Suppressor macrophage (primary cell): ENCODE measurements at places on chromosomes 5 and 9.

DNA sequence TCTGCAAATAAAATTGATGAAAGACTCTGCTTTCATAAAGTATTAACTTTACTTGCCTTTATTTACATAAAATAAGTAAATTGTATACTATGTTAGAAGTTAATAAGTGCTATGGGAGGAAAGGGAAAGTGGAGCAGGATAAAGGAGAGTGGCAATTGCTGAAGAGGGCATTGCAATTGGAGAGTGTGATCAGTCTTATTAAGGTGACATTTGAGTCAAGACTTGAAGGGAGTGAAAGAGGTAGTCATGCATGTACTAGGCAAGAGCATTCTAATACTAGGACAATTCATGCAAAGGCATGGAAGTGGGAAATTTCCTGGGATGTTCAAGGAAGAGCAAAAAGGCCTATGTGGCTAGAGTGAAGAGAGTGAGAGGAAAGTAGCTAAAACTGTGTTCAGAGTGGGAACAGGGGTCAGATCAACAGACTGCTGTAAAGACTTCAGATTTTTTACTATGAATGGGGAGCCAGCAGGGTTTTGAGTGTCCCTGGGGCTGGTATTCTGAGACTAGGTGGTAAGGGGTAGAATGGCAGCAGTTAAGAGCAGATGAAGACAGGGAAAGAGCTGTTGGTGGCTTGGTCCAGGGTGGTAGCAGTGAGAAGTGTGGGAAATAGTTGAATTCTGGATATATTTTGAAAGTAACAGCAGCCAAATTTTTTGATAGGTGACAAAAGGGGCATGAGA lies 182.3 kb upstream of the RIOK2 start:
- DNase-seq, result no peak

DNA sequence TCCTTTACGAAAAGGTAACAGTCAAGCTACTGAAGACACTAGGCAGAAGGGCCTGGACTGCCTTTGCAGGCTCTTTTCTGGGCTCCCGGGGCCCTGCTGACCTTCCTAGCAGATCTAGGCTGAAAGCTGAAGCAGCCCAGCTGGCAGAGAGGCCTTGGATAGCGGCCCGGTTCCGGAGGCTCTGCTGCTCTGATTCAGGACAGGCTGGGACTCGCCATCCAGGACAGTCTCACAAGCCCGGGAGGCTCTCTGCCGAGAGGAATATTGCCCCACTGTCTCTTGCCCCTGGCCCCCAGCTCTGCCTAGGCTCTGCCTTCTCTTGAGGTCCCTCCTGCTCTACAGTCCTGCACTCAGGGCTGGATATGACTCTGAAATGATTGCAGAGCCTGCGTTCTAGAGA lies 67.8 kb downstream of the PSD2 start:
- no peak for DNase-seq

- DNase-seq, result no peak
These were observed 67.1 kb downstream of the LNPEP start for GRCh38 chr5:97002983-97003382.

GRCh38 chr5:133819977-133820471 lies 148.4 kb downstream of the C5orf15 start:
- DNase-seq, result peak; percentile 10

- peak; percentile 91 for DNase-seq
These were observed 45.3 kb downstream of the SLC36A1 start for GRCh38 chr5:151492729-151493128.

GRCh38 chr5:65030056-65030455 lies 261.3 kb downstream of the CWC27 start:
- DNase-seq, result no peak

- DNase-seq, result peak; percentile 54
These were observed 102.5 kb upstream of the GABRP start for GRCh38 chr5:170681013-170681433.

- peak; percentile 78 for DNase-seq
These were observed 145.9 kb downstream of the PRELID2 start for GRCh38 chr5:145689235-145689634.

DNA sequence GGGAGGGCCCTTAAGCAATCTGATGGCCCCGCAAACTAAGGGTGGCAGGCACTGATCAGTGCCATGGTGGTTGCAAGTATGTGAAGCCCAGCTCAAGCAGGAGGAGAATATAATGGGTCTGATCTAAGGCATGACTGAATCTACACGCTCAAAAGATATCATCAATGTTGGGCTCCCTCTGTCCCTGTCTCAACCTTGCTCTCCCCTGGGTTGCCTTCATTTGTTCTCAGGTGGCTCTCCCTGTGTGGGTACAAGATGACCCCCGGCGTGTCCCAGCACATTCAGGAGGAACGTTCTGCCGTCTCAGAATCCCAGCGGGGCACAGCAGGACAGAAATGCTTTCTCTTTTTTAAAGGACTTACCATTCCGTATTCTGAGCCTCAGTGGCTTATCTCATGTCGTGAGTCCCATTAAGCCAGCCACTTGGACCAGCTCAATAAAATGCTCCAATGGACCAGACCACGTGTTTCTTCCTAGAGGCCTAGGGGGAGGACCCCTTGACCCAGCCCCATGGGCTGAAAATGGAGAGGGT lies 12.0 kb upstream of the RNF130 start:
- DNase-seq, result no peak

GRCh38 chr5:55303238-55303690 lies 4.2 kb downstream of the DHX29 start:
- peak; percentile 66 for DNase-seq

DNA sequence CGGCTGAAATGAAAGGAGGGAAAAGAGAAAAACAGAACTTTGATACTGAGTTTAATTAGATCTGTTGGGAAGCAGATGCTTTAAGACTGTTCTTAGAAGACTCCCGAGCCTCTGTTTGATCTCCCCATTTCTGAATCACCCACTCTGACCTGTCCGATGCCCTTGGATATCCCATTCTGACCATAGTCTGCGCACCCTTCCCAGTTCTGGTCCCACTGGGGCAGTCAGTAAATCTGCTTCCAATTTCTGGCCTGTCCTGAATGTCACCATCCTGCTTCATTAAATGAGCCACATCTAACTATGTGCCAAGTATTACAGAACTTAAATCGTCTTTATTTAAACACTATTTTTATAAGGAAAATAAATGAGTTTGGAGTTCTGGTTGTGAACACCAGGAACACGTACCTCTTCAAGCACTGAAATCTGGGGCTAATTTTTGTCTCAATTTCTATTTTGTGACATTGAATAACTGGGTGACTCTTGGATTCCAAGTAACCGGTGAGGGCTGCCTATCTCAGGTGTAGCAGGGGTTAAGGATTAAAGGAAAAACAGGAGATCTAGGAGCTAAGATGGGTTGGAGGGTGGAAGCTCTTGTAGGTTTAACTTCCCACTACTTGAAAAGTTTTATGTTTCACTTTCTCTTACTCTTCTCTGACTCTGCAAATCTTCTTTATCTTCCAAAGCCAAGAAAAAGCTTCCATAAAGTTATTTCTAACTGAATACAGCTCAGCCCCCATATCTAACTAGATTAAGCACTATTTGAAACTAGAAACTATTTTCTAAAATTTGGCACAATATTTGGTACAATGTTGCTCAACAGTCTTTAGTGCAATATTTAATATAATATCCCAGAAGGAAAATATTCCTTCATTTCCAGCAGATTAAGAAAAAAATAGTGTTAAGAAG lies 40.1 kb downstream of the ALDH1A1 start:
- DNase-seq, result no peak

- DNase-seq, result no peak
These were observed 81.3 kb downstream of the ALDH7A1 start for GRCh38 chr5:126513703-126514102.

DNA sequence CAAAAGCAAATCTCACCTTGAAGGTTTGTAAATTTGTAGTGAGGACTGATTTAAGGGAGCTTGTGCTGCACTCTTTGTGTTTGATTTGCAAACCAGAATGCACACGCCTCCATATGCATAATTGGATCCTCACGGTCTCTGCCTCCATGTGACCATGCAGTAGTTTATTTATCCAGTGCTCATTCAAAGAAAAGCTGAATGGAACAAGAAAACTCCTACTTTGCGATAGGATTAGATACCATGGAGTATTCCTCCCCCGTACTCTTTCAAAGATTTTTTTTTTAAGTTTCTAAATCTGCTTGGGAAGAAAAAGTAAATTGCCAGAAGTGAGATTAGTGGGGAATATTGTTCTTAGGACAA lies 290.4 kb upstream of the TUT7 start:
- DNase-seq, result no peak

GRCh38 chr9:69916950-69917349 lies 96.3 kb downstream of the CFAP95 start:
- peak; percentile 77 for DNase-seq

- no peak for DNase-seq
These were observed 2.4 kb upstream of the RXFP3 start for GRCh38 chr5:33933723-33934169.

DNA sequence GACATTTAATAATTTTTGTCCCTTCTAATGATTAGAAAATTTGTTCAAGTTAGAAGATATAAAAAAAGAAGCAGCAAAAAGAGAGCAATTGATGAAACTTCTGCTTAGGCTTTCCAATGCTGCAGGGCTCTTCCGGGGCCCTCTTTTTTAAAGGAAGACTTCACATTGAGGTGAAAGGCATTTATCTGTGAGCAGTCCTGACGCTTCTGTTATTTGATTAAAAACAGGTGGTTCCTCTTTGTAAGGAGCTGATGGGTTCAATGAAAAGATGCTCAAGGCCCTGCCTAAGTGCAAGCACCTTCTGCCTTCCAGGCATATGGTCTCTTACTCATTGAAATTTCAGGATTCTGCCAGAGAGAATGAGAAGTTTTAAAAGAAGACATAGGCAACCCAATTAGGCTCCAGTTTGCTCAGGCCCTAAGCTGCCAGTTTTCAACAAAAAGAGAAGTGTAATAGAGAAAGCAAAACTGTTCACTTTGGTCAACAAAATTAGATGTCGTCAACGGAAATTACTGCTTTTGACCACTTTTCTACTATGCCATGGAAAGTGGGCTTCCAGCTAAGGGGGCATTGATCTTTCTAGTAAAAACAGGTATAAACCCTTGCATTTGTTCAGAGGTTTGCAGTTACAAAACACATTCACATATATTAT lies 100.2 kb downstream of the INSYN2B start:
- peak; percentile 61 for DNase-seq

- no peak for DNase-seq
These were observed 88.4 kb downstream of the ENC1 start for GRCh38 chr5:74552101-74552500.

- no peak for DNase-seq
These were observed 39.2 kb upstream of the GCNT4 start for GRCh38 chr5:75091597-75091996.

GRCh38 chr5:25516141-25516540 lies 871.4 kb upstream of the CDH10 start:
- no peak for DNase-seq

DNA sequence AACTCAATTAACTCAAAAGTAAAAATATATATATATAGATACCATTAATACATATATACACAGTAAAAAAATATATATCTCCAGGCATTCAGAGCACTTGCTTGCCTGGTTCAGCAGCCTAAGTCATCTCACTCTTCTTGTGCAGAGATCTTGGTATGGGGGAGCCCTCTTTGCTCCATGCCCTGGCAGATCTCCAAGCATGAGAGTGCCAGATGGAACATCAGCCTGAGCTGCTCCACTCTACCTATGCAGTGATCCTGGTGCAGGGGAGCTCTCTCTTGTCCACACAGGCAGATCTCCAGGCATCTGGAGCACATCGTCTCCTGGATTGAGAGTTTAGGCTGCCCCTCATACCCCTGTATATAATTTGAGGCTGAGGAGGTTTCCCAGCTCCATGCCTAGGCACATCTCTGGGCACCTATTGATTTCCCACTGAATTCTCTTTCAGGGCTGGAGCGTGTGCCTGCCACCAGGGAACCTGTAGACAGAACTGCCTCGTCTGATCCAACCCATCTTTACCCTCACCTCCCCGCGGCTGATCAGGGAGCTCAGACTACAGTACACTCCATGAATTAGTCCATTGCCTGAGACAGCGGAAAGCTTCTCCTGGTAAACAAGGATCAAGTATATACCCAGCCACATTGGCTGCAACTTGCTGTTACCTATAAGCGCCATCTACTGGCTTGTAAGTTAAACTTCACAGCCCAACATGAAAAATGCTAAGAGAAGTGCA lies 342.4 kb upstream of the GRIA1 start:
- peak; percentile 12 for DNase-seq

DNA sequence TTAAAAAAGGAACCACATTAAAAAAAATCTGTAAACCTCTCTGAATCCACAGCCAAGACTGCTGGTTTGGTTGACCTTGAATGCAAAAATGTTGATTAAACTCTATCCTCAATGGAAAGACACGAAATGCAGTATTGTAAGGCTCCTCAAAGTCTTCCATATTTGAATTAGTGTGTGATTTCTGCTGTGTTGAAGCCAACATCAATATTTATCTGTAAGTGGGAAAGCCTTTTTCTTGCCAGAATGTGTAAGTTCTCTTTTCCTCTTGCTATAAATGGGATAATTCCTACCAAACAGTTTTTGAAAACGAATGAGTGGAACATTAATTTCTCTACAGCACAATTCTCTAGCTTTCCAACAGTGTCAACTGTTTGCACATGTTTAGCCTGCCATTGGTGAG lies 422.1 kb upstream of the TNC start:
- no peak for DNase-seq

DNA sequence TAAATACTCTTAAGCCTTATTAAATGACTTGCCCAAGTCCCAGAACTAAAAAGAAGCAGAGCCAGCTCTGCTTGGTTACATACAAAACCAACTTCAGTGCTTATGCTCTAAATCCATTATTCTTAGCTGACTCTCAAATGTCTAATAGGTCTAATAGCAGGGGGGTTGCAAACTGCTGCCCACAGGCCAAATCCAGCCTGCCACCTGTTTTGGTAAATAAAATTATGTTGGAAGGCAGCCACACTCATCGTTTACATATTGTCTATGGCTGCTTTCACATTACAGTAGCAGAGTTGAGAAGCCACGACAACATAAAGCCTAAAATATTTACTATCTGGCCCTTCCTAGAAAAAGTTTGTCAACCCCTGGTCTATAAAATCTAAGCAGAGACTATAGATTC lies 69.0 kb downstream of the KLHL3 start:
- no peak for DNase-seq

DNA sequence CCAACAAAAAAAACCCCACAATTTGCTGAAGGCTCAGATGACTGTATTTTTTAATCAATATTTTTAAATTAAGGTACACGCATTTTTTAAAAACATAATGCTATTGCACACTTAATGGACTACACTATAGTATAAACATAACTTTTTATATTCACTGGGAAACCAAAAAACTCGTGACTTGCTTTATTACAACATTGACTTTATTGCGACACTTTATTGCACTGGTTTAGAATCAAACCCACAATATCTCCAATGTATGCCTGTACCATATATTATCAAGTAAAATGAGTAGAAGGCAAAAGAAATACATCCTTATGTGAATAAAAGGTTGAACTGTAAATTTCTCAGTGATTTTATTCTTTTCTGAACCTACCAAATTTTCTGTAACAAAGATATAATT lies 53.7 kb downstream of the RICTOR start:
- peak; percentile 5 for DNase-seq

DNA sequence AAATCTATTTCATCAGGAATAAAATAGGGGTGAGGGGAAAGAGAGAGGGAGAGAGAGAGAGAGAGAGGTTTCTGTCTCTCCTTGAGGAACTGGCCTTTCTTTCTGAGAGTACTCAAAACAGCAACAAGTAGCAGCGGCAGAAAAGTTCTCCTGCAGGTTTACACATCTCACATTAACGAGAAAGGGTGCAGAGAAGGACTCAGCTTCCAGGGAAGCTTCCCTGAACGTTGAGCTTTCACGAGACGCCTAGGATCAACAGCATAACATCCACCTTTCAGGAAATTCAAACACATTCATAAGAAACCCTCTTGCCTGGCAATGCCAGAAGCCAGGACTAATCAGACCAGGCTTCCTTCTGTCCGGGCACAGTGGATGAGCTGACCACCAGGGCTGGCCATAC lies 162.9 kb downstream of the ZDHHC21 start:
- no peak for DNase-seq

- peak; percentile 87 for DNase-seq
These were observed 9.2 kb downstream of the ENC1 start for GRCh38 chr5:74631081-74631953.
